ENCODE measurements at places on chromosomes 1 and 21.

DNA sequence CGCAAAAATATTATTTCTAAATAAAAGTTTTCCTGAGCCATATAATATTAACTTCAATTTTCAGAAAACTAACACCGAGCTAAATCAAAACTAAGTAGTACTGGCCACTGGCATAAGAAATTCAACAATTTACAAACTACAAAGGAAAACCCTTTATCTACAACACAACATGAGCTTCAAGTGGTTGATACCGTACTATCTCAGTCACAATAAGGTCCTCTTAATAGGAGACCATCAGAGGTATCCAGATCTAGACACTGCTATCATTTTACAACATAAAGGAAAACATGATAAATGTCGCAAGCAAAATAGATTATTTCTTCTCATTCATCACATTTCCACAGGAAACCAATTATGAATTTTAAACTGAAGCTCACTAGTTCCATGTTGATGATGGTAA lies 39.5 kb downstream of the GATAD2B start:
- DNase-seq = no peak

- no peak for DNase-seq
Observed at GRCh38 chr1:30415171-30415940, 308.0 kb downstream of the MATN1 start.

DNA sequence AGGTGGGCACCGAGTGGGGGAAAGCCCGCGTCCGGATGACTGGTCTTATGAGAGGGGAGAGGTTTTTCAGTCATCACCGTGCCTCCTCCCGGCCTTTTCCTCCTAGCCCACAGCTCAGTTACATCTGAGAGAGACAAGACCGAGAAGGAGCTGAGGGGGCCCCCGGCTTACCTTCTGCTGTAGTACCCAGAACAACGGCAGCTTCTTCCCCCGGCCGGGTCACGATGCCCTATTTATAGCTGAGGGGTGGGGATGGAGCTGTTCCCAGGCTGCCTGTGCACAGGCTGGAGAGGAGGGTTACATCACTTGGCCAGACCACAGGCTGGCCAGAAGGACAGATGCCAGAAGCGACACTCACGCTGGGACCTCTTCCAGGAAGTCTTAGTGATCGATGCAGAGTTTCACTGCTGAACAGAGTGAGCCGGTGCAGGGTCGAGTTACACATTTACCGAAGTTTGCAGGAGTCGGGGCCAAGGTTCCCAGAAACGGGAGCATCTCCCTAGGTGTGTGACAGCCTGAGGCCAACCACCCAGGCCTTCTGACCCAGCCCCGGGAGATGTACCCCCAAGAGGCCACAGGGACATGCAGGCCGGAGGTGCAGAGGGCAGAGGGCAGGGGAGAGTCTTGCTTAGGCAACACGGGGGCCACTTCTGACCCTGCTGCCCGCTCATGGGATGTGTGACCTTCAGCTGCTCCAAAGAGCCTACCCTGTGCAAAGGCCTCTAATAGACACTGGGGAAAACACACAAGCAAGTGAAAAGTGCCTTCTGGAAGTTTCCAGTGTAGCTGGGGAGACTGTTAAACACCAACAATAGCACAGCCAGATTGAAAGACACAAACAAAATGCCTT lies at the start of gene AGT:
Gene AGT, minus strand, starts transcription at position 208 of the 850 bp plus-strand sequence. CDS start 3,299 bp downstream, outside the sequence.
- DNase-seq = no peak

DNA sequence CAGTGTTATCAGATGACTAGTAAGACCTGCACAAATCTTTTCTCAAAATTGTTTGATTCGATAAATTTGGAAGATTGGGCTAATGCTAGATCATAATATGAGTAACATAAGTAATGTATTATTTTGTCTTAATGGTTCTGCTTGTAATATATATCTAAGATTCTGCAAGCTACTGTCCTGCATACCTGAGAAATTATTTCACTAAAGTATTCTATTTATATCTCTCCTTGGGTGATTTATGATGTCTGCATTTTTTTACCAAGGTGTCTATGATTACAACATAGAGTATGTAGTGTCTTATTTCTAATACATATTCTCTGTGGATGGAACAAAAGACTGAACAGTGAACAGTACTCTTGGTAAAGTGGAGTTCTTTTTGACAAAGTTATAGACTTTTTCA lies 166.6 kb downstream of the CLEC20A start:
- no peak for DNase-seq

DNA sequence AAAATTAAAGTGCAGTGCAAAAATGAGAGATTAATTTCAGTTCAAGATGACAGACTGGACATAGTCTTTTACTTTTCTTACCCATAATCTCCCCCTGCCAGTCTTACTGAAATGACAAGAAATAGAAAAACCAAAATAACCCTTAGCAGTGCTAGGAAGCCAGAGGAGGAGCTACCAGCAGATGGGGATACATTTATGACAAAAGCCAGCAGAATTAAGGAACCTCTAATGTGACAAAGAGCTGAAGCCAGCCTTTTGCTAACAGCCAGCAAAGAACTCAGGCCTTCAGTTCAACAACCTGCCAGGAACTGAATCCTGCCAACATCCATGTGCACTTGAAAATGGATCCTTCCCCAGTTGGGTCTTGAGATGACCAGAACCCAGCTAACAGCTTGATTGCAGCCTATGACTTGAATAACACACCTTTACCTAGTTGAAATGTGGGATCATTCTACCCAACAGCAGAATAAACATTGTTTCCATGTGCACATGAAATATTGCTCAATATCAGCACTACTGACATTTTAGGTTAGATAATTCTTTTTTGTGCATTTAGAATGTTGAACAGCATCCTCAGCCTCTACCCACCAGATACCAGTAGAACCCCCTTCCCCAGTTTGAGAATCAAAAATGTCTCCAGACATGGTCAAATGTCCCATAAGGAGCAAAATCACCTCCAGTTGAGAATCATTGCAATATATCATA lies 7.9 kb upstream of the TRAF5 start:
- DNase-seq = no peak

GRCh38 chr1:230271300-230272035 lies 154.7 kb downstream of the PGBD5 start:
- DNase-seq = no peak

- no peak for DNase-seq
Observed at GRCh38 chr1:20632386-20632785, 872 bp upstream of the PINK1 start.

- no peak for DNase-seq
Observed at GRCh38 chr1:235901461-235901860, 34.8 kb upstream of the LYST start.

DNA sequence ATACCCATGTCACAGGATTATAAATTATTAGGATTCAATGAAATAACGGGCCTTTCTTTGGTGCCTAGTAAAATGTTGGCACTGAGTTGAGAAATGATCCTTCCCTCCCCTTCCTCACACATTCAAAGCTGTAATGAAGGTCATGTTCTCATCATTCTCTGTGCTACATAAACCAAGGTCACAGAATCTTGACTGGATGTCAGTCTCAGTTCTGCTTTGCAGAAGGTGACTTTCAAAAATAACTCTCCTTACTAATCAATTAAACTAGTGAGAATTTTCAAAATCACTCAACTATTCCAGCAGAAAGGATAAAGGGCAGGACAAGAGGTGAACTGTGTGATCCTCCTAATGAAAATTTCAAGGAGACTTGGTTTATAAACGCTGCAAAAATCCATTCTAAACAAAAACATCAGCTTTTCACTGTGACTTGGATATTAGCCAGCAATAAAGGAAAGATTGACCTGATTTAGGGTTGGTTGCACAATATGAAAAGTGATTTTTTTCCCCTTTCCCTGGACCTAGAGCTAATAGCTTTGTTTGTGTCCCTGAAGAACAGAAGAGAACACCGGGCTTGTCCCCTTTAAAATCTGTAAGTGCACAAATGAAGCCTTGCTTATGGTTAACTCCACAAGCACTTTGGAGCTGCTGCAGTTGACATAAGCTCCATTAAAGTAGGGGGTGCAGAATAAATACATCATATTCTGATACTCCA lies 120.1 kb downstream of the SEC16B start:
- no peak for DNase-seq

DNA sequence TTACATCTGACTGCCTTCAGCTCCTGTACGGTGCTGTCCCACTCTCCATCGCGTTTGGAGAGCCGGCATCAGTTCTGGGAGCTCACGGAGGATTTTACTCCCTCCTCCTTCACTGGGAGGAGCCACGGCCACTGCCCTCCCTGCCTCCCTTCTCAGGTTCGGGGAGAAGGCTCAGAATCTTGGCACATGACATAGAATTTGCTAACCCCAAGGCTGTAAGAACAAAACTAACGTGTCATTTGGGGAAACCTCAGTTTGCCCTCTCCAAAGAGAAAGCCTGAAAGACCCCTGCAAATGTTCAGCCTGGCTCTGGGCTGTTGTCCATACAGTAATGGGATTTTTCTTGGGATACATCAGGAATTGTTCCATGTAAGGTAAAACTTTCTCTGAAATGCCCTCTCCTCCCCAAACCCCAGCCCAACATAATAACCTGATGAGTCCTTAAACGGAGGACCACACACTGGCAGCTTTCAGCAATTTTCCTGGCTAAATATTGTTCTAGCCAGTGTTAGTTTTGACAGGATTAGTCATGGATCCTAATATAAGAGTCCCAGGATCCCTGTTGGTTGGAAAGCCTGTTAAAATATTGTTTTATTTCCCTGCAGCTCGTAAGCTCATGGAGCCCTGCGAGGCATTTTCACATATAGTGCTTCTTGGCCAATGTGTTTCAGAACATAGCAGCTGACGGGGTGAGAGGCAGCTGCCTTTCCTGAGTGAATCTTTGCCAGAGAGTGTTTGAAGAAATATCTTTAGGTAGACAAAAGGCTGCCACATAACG lies 98.8 kb downstream of the RHOU start:
- DNase-seq = no peak

GRCh38 chr1:115112496-115113375 lies 23.4 kb upstream of the TSPAN2 start:
- DNase-seq = peak; percentile 31

DNA sequence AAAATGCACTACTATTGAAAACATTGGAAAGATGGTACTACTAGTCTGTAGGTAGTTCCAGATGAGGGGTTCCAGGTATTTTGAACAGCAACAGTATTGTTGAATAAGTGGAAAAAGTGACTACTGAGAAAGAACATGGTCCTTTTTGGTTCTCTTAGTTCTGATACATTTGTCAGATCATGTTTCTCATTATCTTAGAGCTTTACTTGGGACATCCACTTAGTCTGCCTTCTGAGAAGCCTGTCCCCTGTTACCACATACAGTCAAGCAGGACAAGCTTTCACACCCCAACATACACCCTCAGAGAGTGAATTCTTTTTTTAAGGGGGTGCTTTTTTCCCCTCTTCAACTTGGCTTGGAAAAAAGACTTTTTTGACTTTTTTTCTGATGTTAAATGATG lies 41.0 kb upstream of the MACF1 start:
- no peak for DNase-seq

DNA sequence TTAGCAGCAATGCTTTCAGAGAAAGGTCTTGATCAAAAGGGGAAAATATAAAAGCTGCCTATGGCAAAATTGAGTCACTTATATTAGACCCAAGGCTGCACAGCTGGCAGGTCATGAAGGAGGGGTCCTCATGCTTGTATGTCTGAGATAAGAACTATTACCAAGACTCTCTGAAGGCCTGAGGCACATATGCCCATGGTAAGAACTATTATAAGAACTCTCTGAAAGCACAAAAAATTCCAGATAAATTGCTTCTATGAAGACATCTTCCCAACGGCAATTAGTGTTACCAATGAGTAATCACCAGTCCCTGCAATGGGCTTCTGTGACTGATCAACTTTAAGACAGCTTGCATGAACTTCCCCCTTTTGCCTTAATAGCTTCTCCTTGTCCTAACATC lies 42.8 kb upstream of the LRIF1 start:
- DNase-seq = no peak

DNA sequence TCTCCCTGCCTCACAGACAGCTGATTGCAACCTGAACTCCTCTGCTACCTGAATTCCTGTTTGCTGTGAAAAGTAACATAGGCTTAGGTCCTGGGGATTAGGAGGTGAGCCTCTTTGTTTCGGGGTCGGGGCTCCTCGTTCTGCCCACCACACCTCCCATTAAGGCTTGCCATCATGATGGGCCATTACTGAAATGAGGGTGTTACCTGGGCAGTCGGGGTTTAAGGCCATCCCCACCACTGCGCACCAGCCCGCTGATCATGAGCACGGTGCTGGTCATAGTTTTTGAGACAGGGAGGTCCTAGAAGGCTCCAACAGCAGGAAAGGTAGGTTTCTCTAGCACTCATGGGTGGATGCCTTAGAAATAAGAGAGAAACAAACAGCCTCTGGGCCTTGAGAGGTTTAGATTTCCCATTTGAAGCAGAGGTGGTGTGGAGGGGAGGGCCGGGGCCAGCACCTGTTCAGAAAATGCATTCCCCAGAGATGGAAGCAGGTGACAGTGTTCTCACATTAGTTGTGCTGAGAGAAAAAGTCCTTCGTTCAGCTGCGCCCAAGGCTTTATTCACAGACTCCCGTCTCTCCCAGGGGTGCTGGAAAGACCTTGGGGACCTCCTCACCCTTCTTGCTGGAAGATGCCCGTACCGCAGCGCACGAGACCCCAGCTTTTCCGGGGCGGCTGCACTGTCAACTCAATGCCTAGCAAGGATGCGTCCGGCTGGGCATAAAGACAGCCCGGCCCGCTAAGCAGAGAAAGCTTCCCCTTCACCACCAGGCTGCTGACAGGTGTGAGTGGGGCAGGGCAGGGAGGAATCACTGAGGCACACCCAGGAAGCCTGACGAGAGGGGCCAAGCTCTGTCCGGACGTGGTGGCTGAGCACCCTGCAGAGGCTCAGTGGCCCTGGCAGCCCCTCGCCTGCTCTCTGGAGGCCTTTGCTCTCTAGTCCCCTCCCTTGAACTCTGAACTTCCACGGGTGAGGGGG lies 125.5 kb downstream of the PGBD5 start:
- DNase-seq = no peak

DNA sequence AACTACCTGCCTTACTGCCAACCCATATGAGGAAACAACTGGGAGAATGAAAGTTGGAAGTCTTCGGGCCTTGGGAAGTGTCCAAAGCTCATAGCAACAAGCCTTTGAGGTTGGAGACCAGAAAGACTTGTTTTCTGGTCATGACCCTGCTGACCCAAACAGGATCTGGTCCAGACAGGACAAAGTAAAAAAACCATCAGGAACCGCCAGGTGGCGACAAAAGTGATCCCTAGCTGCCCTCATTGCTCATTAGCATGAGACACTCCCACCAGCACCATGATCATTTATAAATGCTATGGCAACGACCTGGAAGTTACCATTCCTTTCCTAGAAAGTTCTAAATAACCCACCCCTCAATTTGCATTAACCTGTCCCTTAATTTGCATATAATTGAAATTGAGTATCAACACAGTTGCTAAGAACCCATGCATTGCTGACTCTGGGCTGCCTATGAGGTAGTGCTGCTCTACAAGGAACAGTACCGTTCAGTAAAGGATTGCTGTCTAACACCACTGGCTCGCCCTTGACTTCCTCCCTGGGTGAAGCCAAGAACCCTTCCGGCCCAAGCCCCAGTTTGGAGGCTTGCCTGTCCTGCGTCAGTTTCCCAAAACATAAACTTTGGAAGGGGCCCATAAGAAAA lies 89.0 kb downstream of the URB2 start:
- no peak for DNase-seq

GRCh38 chr21:31997191-31997590 lies 124.4 kb downstream of the HUNK start:
- DNase-seq = no peak

- no peak for DNase-seq
Observed at GRCh38 chr1:201172326-201172725, 18.1 kb upstream of the TMEM9 start.
